ENCODE measurements at places on chromosomes 3 and 15.

DNA sequence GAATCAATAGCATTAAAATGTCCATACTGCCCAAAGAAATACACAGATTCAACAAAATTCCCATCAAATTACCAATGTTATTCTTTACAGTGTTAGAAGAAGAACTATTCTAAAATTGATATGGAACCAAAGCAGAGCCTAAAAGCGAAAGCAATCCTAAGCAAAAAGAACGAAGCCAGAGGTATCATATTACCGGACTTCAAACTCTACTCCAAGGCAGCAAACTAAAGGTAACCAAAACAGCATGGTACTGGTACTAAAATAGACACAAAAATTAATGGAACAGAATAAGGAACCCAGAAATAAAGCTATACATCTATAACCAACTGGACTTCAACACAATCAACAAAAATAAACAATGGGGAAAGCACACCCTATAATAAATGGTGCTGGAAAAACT lies 167.5 kb downstream of the ADAMTS9 start:
- no peak for DNase-seq

DNA sequence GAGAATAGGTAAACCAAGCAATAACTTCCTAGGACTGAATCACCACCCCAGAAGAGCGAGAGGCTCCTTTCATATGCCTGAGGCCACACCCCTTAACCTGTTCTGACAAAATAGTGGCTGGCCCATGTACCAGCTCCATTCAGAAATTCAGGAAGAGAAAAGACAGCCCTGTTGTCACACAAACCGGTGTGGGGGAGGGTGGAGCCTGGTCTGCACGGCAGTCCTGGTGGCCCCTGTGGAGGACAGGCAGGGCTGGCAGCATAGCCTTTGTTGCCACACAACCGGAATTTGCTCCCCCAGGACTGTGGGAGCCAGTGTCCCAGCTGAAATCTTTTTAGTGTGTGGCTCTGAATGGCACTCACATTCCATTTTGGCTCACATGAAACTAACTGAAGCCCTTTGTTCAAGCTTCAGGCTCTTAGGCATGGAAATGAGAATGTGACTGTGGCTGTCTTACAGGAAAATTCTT lies 23.8 kb downstream of the RLBP1 start:
- DNase-seq, result peak; percentile 55

DNA sequence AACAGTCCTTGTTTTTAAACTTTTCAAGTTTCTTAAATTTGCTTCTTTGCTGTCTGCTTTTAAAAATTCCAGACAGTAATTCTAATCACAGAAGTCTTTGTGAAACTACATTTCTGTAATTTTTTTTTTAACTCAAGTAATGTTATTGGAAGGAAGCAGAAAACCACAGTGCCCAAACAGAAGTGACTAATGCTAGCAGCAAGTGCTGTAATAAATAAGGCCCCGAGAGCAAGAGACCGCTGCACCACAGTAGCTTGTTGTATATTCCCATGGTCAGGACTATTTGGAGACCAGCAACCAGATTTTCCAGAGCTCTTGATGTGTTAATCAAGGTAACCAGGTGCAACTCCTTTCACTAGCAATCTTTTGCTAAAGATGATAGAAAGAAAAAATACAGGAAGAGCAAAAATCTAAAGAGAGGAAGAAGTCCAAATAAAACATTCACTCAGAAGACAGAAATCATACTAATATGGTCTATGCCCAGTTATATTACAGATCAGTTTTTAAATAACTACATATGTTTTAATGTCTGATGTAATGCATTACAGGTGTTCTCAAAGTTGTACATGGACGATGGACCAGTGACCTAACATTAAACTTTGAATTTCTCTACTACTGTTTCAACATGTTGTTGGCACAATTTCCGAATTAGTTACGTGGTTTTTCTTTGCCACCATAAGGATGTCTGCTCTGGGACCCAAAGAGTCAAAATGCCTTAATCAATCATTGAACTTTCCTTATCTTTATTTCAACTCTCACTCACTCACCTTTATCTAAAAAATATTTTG lies 36.4 kb downstream of the WWTR1 start:
- no peak for DNase-seq

GRCh38 chr3:159669766-159670165 lies 318.9 kb upstream of the IL12A start:
- DNase-seq, result no peak

DNA sequence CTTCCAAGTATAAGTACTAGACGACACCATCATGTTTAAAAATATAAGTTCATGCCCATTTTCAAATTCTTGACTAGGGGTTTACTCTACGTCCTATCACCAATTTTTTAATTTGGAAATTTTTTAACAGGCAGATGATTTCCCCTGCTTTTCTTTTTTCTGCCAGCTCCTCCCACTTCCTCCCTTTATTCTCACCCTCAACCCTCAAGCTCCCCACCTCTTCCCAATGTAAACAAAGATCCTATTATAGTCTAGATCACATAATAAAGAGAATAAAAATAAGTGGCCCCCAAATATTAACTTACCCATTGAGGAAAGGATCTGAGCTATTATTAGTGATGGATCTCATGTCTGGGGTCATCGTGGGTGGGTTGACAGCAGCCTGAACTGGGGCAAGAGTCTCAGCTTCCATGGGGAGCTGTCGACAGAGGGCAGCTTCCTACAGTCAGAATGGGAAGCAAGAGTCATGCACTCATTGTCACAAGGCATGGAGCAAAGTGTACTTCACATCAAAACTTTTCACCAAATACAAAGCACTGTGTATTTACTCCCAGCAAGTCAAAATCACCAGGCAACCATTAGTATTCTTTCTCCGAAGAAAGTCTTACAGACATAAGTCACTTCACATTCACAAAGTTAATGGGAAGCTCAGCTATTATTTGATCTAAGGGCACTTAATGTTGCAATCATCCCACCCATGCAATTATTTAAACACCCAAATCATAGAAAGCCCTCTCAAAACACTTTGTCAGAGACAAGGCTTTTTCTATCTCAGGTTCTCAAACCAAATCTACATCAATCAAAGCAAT lies 53.2 kb downstream of the TM4SF4 start:
- DNase-seq, result no peak

GRCh38 chr15:65071381-65071811 lies 3.6 kb upstream of the RASL12 start:
- no peak for DNase-seq

DNA sequence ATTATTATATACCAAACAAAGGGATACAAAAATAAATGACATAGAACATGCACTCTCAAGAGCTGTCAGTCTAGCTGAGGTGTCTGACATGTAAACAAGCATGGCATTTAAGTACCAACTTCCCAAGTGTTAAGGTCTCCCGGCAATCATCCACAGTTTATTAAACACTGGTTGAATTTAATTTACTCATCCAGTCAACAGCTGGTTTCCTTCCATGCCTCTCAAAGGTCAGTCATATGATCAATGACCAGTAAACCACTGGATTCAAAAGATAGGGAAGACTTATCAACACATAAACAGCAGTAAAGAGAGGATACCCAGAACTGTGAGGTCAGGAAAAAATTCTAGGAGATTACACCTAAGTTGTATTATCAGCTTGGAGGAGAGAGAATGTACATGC lies 80.4 kb downstream of the ADAM10 start:
- DNase-seq, result no peak

DNA sequence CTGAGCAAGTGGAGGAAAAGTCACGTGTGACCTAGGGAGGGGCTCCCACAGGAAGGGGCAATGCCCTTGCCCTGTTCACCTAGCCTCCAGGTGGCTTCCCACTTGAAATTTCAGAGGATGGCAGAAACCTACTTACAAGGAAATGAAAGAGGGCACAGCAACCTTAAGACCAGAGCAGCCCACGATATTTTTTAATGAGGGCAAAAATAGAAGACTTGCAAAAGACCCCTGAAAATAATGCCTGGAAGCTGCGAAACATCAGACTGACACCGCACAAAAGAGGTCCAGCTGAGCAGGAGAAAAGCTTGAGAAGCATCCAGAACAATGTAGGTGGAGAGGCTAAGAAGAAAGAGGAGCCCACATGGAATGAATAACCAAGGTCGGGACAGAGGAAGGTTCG lies 66.1 kb downstream of the KLF15 start:
- DNase-seq, result no peak

DNA sequence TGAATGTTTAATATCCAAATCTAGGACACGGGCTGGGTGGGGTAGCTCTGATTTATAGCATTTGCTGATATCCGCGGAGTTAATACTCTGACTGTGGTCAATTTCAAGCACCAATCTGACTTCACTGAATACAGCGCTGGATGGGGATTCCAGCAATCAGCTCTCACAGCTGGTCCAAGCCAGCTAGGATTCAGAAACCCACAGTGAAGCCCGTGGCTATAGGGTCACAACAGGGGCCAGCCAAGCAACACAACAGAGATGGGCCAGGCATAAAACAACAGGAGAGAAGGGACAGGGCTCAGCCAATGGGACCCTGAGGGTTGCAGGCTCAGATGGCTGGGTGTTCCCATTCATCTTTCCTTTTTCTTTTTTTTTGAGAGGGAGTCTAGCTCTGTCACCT lies 5.4 kb upstream of the LMAN1L start:
- DNase-seq, result no peak

DNA sequence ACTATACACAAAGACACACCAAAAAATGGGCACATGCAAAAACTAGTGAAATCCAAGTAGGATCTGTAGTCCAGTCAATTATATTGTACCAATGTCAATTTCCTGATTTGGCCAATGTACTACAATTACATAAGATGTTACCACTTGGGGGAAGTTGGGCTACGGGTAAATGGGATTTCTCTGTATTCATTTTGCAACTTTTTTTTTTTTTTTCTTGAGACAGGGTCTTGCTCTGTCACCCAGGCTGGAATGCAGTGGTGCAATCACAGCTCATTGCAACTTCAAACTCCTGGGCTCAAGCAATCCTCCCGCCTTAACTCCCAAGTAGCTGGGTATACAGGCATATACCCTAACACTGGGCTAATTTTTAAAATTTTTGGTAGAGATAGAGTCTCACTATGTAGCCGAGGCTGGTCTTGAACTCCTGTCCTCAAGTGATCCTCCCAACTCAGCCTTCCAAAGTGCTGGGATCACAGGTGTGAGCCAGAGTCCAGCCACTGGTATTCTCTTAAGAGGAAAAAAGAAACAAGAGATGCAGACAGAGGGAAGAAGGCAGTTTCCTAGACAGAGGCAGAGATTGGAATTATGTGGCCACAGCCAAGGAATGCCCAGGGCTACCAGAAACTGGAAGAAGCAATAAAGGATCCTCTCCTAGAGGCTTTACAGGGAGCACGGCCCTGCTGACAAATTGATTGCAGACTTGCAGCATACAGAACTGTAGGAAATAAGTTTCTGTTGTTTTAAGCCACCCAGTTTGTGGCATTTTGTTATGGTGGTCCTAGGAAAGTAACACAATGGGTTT lies 33.3 kb downstream of the TFDP2 start:
- DNase-seq, result no peak

DNA sequence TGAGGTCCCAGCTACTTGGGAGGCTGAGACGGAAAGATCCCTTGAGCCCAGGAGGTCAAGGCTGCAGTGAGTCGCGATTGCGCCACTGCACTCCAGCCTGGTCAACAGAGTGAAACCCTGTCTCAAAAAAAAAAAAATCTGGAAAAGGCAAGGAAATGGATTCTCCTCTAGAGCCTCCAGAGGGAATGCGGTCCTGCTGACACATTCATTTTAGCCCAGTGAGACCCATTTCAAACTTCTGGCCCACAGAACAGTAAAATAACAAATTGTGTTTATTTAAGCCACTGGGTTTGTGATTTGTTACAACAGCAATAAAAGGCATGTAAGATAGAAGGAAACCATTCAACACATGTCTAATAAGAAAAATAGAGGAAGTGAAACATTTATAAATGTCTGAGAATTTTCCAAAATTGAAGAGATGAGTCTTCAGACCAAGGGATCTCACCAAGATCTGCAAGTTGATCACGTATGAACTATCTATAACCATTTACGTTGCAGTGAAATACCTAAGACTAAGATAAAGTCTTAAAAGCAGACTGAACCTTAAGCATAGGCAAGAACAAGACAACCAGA lies at the start of gene HTR3E:
TSS of gene HTR3E (plus strand) at position 254 of the 573 bp plus-strand sequence. CDS start 466 bp downstream, outside the sequence.
- no peak for DNase-seq

DNA sequence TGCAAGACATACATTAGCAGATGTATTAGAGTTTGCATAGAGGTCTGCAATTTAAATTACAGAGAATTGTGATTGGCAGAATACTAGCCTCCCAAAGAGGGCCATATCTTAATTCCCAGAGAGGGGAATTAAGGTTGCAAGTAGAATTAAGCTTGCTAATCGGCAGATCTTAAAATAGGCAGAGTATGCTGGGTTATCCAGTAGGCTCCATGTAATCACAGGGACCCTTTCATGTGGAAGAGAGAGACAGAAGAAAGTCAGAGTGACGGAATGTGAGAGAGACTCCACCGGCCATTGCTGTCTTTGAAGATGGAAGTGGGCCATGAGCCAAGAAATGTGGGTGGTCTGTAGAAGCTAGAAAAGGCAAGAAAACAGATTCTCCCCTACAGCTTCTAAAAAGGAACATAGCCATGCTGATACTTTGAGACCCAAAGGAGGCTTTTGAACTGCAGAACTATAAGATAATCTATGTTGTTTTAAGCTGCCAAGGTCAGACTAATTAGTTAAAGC lies 38.8 kb downstream of the IMPG2 start:
- DNase-seq, result no peak

GRCh38 chr15:25790000-25790660 lies 73.0 kb downstream of the ATP10A start:
- no peak for DNase-seq

DNA sequence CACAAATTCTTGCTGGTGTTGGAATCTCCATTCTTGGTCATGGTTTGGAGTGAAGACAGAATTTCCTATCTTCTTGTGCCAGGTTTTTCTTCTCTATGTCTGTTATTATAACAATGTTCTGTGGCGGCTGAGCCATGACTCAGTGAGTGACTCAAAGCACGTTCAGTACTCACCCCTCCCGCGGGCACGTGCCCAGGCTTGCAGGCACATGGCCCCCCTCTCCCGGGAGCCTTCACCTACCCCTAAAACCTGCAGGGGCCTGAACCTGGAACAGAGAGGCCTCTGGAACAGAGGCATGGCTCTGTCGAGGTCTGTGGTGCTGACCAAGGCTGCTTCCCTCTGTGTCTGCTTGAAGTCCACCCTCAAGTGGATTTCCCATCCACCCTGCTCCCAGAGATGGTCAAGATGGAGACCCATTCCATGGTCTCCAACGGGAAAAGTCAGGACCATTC lies 27.6 kb downstream of the PLXNB1 start:
- peak; percentile 56 for DNase-seq

DNA sequence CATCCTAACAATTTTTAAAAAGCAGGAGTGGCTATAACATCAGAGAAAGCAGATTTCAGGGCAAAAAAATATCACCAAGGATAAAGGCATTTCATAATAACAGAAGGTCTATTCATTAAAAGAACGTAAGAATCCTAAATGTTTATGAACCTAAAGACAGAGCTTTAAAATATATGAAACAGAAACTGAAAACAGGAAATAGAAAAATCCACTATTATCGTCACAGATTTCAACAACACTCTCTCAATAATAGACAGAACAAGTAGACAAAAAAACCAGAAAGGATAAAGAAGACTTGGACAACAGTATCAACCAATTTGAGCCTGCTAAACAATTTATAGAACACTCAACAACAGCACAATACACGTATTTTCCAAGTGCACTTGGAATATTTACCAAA lies 71.4 kb downstream of the FBXL22 start:
- no peak for DNase-seq
